ENCODE measurements at places on chromosomes 2 and 18.

DNA sequence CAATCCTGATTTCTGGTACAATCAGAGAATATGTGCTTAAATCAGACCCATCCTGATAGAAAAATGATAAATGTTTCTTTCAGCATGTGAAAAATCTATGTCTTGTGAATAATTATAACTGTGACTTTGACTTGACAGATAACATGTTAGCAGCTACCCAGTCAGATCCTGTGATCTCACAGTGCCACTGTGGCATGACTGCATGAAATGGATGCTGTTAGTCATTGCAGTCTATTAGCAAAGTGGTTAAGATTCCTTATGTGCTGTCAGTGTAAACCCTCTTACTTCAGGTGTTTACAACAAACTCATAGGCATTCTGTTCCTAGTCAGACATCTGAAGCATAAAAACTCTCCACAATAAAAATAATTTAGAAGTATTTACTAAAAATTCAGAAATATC is 244.6 kb upstream of the RND3 start:
- DNase-seq: no peak

DNA sequence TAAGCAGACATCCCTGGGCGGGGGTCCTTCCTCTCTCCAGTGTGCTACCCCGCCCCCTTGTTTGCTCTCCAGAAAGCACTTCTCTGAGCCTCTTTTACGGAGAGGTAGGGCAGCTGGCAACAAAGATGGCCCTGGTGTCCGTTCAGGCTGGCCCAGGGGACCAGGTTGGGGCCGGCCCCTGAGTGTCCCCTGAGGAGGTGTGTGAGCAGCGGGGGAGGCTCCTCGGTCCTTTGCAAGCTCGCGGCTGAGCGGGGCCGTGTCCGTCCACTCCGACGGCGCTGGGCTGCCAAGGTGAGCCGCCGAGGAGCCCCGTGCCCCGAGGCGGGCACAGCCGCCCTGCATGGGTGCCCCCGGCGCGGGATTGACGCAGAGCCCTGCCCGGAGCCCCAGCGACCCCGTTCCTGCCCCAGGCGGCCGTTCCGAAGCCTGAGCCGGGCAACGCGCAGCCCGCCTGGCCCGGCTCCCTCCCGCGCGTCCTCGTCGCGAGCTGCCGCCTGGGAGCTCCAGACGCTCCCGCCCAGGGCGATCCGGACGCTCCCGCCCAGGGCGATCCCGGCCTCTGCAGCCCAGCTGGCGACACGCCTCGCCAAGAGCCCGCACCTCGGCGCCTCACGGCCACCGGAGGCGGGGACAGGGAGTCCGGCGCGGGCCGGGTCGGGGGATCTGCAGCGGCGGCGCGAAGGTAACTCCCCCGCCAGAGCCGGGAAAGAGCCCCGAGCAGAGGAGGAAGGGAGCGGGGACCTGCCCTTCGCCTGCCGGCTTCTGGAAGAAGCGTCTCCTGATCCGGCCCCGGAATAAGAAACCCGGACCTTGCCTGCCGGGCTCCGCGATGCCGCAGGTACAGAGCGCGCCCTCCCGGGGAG is at the start of gene PROKR1:
Gene PROKR1 (plus strand): TSS at position 569 of the 863 bp plus-strand sequence. CDS start 2,243 bp downstream, outside the sequence.
- no peak for DNase-seq

DNA sequence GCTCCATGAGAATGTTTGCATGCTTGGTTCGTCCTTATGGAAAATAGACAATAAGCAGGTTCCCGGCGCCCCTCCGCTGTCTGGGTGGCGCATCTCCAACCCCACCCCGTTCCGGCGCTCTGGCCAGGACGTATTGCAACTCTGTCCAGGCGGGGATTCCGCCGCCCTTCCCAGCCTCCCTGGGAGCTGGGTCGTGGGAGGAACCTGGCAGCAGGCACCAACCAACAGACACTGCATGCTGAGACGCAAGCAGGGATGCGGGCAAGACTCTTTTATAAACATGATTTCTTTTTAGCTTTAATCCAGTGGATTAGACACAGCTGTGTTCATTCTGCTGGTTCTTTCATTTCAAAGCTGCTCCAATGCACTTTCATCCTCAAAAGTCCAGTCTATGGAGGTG is 240.2 kb downstream of the SH3BP4 start:
- no peak for DNase-seq

DNA sequence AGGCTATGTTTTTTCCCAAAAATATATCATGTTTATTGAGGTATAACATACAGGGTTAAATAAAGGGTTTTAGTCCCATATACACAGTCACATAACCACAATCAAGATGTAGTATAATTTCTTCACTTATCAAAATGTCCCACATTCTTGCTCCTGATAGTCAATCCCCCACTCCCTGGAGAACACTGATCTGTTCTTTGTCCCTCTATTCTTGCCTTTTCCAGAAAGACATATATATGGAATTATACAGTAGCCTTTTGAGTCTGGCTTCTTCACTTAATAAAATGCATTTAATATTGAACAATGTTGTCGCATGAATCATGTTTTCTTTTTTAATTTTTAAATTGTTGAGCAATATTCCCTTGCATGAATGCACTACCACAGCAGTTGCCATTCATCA is 1059.7 kb downstream of the TSN start:
- no peak for DNase-seq

- DNase-seq: no peak
Measured at GRCh38 chr2:71860381-71860926, 287.2 kb downstream of the CYP26B1 start.

GRCh38 chr2:21607572-21607971 is 483.8 kb downstream of the TDRD15 start:
- no peak for DNase-seq

DNA sequence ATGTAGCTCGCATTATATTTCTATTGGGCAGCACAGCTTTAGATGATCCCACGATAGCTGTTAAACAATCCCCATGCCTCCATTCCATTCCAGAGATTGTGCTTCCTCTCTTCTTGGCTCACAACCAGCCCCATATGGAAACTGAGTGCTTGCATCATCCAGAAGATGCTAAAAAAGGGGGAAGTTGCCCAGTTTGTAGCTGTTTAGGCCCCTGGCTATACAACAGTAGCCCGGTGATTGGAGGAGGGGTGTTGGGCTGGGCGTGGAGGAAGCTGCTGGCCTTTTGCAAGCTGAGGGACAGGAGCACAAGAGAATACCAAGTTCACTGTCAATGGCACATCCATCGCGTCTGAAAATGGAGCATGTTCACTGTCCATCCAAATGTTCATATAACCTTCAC is 360.2 kb downstream of the ALK start:
- DNase-seq: no peak

DNA sequence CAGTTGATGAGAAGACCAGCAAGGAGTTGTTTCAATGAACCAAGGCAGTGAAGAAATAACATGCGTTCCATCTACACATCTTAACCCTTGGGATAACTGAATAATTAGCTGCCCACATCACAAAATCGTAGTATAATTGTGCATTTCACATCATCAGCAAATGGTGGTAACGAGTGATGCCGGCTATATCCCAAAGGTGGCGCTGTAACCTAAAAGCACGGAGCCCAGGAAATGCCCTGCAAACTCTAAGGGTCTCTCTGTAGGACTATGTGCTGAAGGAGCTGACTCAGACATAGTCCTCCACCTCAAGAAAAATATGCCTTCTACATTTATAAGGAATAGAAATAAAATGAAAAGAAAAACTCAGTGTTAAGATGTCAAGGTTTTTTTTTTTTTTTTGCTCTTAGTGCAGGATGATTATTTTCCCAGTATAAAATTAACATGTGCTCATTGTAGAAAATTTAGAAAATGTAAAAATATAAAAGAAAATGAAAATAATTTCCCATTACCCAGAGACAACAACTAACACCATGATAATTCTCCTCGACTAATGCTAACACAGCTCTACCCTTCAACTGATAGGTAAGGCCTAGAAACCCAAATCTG is 23.1 kb upstream of the DSG3 start:
- no peak for DNase-seq

DNA sequence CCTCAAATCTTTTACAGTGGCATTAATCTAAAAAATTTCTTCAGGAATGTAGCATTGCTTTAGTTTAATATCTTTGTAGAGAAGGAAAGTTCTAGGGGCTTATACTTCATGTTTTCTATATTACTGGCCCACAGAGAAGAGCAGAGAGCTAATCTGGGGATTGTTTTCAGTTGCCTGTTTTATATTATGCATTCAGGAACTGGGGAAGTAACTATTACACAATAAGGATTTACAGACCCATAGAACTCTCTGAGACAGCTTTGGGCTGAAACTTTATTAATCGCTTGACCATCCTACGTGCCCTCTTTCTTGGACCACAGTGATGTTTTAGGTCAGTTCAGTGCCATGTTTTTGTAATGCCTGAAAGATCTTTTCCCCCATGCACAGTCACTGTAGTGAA is 29.9 kb downstream of the BIRC6 start:
- DNase-seq: no peak

DNA sequence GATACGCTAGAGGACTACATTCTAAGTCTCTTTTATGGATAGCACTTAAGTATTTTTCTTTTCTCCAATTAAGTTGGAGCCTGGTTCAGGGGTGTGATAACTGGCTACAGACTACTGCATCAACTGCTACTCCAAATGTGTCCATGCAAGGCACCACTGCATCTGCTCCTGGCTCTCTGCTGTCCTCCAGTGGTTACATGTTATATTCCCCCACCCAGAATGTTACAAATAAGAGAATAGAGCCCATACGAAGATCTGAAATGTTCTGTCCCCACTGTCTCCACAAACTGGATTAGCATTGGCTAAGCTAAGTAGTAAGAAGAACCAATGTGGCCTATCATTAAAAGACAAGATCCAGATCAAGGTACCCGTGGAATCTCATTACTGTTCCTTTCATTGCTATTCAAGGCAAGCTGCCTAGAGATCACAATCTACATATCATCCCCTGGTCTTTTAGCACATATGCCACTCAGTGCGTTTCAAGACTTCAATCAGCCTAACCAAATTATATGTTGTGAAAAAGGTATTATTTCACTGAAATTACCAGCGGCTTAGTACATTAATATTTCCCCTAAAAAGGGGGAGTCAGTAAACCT is 308.3 kb upstream of the SLC8A1 start:
- no peak for DNase-seq

- no peak for DNase-seq
Measured at GRCh38 chr2:20647211-20647610, 3.7 kb downstream of the HS1BP3 start.

All from activated CD4-positive, alpha-beta T cell treated with anti-CD3 and anti-CD28 coated beads, Interleukin-2, amount 50 U/mL, for 1 hour (primary cell).